ENCODE measurements at places on chromosomes 7 and 10.

GRCh38 chr10:106271237-106271636 is 893.3 kb downstream of the SORCS1 start:
- no peak for DNase-seq

DNA sequence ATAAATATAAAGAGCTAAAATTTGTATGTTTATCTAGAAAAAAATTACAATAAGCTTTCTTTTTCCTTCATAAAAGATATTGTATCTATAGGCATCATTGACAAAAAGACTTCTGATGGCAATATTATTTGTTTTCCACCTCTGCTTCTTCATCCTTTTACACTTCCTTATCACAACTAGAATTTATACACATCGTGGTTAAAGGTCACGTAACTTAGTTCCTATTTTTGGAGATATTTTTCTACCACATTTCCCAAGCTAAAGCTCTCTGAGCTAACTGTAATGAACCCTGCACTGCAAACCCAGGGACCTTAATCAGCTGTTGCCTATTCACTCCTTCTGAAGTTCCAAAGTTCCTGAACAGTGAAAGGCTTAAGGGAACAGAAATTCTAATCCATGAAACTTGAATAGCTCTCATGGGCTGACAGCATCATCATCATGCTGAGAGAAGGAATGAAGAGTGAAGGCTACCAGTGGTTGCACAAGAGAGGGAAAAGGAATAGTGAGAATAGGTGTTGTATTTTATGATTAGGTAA is 106.1 kb upstream of the SLC13A1 start:
- DNase-seq = no peak

- DNase-seq = no peak
These were observed 63.9 kb downstream of the TMEM209 start for GRCh38 chr7:130141161-130141883.

DNA sequence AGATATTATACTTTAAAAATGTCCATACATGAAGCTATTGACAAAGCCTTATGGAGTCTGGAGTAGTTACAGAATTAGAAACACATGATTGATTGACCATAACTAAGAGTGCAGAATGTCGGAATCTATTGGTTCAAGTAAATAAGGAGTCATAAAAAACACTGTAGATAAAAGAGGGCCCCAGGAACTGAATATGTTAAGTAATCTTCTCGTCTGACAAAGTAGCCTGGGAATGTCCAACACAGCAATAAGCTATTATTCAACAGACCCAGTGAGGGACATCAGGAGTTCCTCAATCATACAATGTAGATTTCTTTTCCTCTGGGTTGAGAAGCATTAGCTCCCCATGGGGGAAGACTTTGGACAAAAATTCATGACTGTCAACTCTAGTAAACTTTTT is 782.0 kb downstream of the SUGCT start:
- no peak for DNase-seq

DNA sequence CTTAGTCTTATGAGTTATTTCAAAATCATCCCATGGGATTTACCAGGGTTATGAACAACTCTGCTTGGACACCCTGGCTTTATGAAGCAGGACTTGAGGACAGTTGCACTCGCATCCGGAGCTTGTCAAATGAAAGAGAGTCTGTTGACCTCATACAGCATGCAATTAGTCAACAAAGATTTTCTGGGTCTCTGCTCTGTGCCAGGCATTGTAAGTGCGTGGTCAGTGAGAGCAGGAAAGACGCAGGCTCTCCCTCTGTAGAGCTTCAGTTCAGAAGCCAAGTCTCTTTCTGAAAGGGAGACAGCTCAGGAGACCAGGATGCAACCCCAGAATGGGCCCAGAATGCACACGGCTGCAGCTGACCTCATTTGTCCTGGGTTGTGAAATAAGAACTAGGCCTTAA is 45.5 kb upstream of the DMBT1 start:
- no peak for DNase-seq

DNA sequence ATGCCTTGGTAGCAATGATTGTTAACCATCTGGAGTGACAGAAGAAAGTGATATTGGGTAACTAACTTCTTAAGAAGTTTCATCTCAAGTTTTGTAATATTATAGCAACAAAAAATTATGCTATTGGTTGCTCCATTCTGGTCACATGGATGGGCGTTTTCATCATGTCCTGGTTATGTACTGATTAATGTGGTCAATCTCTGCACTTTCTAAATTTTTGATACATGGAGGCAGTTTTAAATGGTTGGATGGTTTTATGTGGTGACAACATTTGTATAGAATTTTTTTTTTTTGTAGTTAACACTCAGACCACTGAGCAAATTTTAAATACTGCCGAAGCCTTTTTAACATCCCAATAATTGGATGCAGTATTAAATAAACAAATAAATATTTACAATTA is 55.2 kb upstream of the CCAR1 start:
- no peak for DNase-seq

- no peak for DNase-seq
These were observed 466.6 kb downstream of the XPNPEP1 start for GRCh38 chr10:109456566-109457301.

GRCh38 chr7:132939495-132939894 is 142.4 kb downstream of the CHCHD3 start:
- DNase-seq = no peak

DNA sequence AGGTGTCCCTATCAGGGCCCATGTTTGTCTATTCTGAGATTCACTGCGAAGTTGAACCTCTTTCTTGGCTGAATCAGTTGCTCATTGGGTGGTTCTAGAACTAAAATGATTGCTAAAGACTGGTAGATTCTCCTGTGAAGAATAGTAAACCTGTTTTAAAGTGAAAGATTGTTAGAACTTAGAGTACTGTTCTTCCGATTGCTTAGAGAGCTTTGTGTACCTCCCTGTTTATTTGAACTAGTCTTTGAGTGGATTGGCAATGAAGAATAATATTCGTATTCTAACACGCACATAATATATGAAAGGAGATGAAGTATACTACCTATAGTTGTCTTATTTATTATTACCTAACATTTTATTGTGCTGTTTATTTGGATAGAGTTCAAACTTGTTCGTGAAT is 124.8 kb upstream of the RPA3 start:
- DNase-seq = no peak

DNA sequence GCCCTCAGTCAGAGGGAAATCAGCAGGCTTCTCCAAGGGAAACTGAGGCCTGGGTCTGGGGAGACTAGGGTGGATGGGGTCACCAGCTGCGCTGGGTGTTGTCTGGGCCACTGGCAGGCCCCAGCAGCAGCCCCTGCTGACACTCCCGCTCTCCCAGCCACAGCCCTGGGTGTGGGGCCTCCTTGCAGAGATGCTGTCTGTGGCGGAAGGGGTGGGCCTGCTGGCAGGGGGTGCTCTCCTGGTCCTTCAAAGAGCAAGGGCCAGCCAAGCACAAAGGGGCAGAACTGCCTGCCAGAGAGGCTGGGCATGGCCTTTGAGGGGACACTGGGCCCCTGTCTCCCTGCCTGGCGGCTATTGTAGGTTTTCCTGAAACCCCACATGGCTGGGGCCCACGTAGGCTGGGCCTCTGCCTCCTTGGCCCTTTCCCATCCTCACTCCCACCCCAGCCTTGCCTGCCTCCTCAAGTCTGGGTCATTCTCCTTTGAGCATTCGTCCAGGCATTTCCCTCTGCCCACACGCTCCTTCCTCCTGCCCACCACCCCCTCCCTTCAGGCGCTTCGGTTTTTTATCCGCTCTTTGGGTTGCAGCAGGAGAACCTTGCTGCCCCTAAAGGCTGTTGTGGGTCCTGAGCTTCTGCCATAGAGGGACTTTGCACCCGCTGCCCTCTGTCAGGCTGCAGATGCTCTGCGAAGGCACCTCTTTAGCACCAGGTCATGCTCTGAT is 9.1 kb downstream of the COL13A1 start:
- DNase-seq = no peak

DNA sequence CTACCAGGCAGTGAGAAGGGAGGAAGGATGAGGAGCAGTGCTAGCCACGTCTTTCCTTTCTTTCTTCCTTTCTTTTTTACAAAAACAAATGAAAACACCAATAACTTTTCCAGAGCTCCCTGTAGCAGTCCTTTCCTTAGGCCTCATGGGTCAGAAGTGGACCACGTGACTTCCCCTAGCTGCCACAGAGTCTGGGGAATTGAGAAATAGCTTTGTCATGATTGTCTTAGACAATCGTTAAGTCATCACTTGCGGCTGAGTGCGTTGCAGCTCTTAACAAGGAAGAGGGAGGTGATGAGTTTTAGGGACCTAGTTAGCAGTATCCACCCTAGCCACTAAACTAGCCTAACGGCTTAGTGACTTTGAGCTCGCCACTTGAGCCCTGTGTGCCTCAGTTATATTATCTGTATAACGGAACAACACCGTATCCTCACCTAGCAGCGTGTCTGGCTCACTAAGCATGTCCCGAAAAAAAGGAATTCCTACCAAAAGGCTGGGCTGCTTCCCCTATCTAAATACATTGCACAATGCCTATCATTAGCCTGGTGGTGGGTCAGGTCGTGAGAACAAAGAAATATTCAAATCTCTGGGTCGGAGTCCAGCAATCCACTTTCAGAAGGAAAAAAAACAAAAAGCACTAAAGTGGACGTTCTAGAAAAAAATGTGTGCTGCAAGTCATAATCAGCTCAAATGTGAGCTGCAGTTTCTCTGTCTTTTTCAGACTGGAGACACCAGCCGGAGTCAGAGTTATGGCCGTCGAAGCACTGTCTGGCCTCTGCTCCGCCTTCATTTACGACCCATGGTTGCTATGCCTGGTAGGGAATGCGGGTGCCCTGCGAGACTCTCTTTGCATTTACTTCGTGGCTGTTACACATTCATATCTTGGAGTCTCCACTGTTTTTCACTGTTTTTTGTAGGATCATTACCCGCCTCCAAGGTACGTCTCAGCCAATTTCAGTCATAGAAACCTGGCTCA is 338.5 kb upstream of the FOXK1 start:
- no peak for DNase-seq

DNA sequence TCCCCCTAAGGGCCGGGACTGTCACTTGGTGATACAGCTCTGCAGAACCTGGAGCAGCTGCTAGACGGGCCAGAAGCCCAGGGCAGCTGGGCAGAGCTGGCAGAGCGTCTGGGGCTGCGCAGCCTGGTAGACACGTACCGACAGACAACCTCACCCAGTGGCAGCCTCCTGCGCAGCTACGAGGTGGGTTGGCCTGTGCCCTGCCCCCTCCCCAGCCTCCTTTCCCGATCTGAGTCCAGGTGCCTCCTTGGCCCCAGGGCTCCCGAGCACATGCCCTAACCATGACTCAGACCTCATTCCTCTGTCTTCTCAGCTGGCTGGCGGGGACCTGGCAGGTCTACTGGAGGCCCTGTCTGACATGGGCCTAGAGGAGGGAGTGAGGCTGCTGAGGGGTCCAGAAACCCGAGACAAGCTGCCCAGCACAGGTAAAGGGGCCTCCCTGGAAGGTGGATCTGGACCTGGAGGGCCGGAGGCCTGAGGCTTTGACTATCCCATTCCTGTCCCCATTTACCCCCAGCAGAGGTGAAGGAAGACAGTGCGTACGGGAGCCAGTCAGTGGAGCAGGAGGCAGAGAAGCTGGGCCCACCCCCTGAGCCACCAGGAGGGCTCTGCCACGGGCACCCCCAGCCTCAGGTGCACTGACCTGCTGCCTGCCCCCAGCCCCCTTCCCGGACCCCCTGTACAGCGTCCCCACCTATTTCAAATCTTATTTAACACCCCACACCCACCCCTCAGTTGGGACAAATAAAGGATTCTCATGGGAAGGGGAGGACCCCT is 6.4 kb downstream of the NFKB2 start:
- no peak for DNase-seq

GRCh38 chr7:21448974-21449373 is 21.1 kb downstream of the SP4 start:
- DNase-seq = no peak

- no peak for DNase-seq
These were observed 2.0 kb downstream of the ELN start for GRCh38 chr7:74029991-74030415.

GRCh38 chr10:33111488-33112051 is 153.5 kb upstream of the ITGB1 start:
- no peak for DNase-seq

GRCh38 chr7:34837316-34837715 is 179.3 kb downstream of the NPSR1 start:
- no peak for DNase-seq

DNA sequence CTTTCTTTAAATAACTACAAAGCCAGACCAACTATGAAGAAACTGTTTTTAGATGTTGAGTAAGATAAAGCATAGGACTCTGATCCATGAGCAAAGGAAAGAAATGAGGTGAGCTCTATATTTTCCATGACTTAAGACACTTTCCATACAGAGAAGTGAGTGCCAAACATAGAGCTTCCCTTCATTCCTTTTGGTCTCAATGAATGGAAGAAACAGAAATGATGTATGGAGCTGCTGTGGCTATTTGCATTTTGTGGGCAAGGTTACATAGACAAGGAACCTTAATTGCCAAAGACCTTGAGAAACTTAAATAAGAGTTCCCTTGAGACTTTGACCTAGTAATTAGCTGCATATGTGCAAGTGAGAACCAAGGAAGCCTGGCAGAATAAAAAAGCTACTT is 1152.2 kb downstream of the XPNPEP1 start:
- DNase-seq = no peak

GRCh38 chr7:160958-161725 is 31.2 kb upstream of the FAM20C start:
- no peak for DNase-seq

- DNase-seq = no peak
These were observed 74.1 kb downstream of the GTF2IRD1 start for GRCh38 chr7:74527842-74528241.

DNA sequence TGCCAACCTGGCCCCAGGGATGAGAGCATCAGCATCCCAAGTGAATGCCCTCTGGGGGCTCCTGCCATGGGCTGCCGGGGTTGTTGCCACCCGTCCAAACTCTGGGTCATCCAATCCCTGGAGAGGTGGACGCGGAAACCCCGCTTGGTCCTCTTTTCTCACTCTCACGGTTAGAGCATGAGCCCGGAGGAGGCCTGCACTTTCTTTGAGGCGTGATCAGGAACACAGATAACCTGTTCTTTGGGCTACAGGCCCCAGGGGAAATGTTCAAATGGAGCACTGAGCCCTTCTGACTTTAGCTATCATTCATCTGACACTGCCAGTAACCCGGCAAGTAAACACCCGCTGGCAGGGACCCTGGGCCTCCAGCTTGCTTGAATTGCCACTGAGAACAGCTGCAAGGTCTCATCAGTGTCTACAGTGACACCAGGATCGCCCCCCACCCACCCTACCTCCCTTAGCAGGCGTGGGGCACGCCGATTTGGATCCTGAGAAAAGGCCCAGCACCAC is 29.4 kb upstream of the SLF2 start:
- DNase-seq = no peak

- DNase-seq = no peak
These were observed 43.0 kb downstream of the SRPK2 start for GRCh38 chr7:105345725-105346124.

DNA sequence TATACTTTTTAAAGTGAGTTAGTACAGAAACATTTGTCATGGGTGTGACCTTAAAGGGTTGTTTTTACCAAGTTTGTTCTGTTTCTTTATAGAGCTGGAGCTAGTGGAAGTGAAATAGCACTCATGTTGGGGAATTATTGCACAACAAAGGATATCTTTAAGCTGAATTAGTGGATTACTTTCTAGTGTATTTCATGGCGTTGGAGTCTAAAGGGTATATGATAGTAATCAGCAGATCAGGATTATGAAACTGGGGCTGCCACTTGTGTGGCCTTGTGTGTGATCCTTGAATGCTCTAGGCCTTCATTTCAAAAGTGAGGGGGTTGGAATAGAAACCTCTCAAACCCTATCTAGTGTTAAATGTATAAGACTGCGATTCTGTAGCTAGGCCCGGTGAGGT is 123.6 kb downstream of the LYZL1 start:
- DNase-seq = no peak

- DNase-seq = no peak
These were observed 9.0 kb downstream of the MTURN start for GRCh38 chr7:30143748-30144251.

- DNase-seq = no peak
These were observed 59.3 kb upstream of the IL6 start for GRCh38 chr7:22667562-22668239.
